ENCODE measurements at places on chromosomes 12 and 14. TPM values are rescaled to one million over a fixed set of nuclear protein-coding genes. Genes with fewer than 3 reads are reported as not detected.
A peak's percentile ranks its signal among the peaks of the same experiment; 100 is the strongest.

PLA2G1B gene
- not detected for total RNA-seq

GRCh38 chr12:91630083-91630482 lies 447.5 kb upstream of the DCN start:
- no peaks in the 10 kb centered on the region for H3K4me1 ChIP-seq
- H3K27ac ChIP-seq = no peak overlapping the region
- no peaks in the 10 kb centered on the region for H3K27me3 ChIP-seq
- no peaks in the 10 kb centered on the region for H3K36me3 ChIP-seq
- H3K4me3 ChIP-seq = no peak overlapping the region

- H3K4me1 ChIP-seq = no peaks in the 10 kb centered on the region
- H3K27me3 ChIP-seq = no peaks in the 10 kb centered on the region
- H3K4me3 ChIP-seq = no peak overlapping the region
- H3K36me3 ChIP-seq = peaks cover 17% of the 10 kb centered on the region
- H3K27ac ChIP-seq = no peak overlapping the region
These were observed 43.3 kb downstream of the MMAB start for GRCh38 chr12:109529691-109530640.

THAP2 gene
- 2.6 TPM for total RNA-seq

DNA sequence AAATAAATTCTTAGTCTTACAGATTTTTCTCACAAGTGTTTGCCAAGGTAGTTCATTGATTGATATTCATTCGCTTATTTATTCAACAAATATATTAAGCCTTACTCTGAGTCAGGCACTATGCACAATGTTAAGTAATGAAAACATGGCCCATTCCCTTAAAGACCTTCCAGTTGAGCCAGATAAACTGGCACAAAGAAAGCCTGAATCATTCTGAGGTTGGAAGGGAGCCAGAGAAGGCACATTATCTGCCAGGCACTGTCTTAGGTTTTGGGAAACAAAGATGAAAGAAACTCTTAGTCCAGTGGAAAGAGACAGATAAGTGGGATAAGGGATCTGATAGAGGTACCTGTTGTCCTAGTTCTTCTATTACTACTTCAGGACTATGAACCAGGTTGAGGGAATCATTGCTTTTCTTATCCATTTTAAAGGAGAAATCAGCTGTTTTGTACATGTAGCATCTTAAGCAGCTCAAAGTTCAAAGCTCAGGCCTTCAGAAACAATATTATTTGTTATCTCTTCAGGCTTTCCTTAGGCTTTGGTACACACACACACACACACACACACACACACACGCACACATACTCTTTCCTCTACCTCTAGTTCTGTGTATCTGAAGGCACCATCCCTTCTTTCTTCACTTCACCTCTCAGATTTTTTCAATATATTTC lies 27.0 kb downstream of the PDE6H start:
- H3K27me3 ChIP-seq = no peaks in the 10 kb centered on the region
- H3K4me3 ChIP-seq = no peak overlapping the region
- no peak for DNase-seq
- no peaks in the 10 kb centered on the region for H3K4me1 ChIP-seq
- H3K36me3 ChIP-seq = no peaks in the 10 kb centered on the region
- peak overlapping the region; percentile 11 for H3K27ac ChIP-seq

NKX2-1 gene
- total RNA-seq = not detected

DNA sequence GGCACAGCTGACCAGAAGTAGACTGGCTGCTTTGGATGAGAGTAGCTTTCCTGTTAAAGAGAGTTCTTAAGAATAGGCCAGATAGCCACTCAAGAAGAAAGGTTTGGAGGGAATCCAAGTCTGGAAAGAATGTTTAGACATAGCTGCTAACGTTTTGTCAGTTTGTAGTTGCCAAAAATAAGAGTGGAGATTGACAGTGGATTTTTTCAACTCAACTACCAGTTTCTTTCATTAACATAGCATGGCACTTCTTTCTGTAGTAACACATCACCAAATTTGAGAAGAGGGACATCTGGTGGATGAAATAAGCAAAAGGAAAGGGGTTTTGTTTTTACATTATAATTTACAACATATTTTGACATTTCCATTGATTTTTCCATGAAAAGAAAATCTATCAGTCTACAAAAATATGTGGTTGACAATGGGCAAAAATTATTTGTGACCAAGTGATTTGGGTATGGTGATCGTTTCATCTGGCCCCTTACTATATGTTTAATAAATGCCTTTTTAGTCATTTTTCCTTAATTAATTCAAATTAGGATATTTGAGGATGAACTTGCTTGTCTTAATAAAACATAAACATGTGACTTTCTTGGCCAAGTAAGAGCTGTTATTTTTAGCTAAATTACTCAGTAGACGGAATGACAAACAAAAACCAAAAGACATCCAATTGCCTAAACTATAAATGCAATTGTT lies 71.1 kb downstream of the PTPRR start:
- no peak overlapping the region for H3K4me3 ChIP-seq
- H3K27ac ChIP-seq = no peak overlapping the region
- no peaks in the 10 kb centered on the region for H3K36me3 ChIP-seq
- DNase-seq = no peak

Measured in breast epithelium (tissue), 4 donors.